ENCODE measurements at places on chromosomes 2 and 18.

GRCh38 chr2:53640466-53640865, 127.1 kb upstream of the CHAC2 start:
- no peak for DNase-seq

GRCh38 chr2:224127871-224128501, 88.9 kb upstream of the SERPINE2 start:
- no peak for DNase-seq

DNA sequence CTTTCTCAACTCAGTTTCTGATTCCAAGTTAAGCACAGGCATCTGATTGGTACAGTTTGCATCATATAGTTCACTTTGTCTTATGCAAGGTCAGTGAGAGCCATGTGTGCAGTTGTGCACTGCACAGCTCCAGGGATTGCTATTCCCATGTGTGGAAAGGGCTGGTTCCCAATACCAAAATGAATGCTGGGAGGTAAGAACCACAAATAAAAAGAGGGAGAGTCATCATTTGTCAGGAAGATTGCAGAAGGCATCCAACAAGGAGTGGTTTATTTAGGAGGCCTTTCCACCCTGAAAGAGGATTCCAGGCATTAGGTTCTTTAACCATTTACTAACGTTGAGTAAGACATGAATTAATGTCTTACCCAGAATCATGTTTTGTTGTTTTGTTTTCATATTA, 141.2 kb upstream of the ST6GAL2 start:
- DNase-seq: no peak

DNA sequence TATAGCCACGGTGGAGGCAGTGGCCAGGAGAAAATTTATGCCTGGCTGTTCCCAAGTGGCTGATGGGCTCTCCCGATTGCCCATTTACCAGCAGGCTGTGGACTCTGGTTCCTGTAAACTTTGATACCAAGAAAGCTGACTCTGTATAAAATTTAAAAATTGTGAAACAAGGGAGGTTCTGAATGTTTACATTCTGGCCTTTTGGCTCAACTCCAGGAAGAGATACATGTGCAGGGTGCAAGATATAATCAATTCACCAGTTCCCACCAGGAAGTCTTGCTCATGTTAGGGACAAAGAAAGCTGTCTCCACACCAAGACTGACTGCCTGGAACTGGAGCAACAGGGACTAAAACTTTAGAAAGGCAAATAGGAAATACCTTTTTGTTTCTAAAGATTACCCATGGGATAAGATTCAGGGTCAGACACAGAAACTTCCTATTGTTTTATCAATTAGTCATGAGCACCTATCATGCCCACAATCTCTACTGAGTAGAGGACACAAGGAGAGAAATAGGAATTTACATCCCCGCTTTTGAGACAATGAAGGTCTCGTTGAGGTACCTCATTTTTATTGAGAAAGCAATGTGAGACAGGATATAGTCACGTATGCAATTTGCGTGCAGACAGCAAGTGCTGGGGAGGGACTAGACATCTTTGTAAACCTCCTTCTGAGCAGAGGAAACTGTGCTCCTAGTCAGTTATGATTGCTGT, 123.5 kb downstream of the LIPG start:
- no peak for DNase-seq

DNA sequence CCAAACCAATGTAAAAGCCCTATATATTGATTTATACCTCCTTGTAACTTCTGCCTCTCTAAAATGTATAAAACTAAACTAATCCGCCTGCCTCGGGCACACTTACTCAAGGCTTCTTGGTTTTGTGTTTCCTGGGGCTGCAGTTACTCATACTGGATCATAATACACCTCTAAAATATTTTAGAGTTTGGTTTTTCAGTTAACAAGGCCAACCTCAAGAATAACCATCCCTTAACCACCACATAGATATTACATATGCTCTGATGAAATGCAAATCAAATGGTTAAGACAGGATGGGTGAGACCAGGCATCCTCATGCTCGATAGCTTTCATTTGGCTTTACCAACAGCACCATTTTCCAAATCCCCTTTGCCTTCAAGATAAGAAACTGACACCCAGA, 46.4 kb downstream of the UXS1 start:
- DNase-seq: no peak

GRCh38 chr2:5067816-5068215, 624.4 kb upstream of the SOX11 start:
- no peak for DNase-seq

DNA sequence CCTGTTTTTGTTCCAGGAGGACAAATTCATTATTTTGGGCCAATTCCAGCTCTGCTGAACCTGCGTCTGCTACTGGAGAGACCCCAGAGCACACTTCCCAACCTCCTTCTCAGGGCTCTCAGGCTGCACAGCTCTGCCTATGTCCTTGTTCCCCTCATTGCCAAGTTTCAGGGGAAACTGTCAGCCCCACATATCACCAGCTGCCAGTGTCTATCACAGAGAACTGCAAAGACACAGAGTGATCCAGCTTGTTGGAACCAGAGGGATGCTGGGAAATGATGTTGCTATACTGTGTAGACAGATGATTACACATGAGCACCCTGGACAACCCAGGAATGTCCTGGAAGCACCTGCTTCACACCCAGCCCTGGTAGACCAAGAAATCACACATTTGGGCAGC, 67.4 kb upstream of the TMEM247 start:
- no peak for DNase-seq

DNA sequence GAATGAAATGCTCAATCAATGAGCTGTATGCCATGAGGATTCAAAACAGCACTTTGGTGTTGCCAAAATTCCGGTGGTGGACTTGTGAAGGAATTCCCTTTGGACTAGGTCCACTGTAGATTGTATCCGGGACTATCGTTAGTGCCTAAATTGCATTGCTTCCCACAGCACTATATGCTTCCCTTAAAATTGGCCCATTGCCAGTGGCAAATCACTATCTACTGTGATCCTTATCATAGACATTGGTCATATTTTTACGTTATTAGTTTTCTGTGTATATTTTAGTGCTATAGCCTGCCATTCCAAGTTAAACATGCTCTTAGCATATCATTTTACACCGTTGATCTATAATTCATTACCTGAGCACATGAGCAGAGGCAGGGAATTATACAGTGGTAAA, 1.7 kb downstream of the PJVK start:
- no peak for DNase-seq

DNA sequence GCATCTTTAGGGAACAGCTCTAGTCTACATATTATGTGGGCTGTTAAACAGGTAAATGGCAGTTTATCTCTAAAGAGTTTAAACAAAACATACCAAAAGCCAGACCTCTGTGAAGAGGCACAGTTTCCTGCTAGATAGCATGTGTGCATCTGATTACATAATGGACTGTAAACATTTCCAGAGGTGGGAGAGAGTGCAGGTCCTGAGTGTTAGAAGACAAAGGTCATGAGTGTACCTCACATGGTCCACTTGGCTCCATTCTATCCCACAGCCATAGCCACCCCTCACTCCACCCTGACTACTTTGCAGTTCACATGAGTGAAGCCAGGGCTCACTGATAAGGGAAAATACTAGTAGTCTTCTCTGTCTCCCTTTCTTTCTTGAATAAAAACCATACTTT, 233.4 kb downstream of the MTX2 start:
- no peak for DNase-seq

DNA sequence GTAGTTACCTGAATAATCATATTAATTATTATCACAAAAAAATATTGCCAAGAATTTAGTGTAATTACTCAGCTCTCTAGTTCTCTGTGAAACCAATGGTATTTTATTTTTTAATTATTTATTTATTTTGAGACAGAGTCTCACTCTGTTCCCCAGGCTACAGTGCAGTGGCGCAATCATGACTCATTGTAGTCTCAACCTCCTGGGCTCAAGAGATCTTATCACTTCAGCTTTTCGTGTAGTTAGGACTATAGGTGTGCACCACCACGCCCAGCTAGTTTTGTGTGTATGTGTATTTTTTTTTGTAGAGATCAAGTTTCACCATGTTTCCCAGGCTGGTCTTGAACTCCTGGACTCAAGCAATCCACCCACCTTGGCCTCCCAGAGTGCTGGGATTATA, 440.4 kb upstream of the CDH20 start:
- DNase-seq: no peak

- DNase-seq: no peak
Observed at GRCh38 chr2:10264506-10265328, 38.0 kb upstream of the HPCAL1 start.

DNA sequence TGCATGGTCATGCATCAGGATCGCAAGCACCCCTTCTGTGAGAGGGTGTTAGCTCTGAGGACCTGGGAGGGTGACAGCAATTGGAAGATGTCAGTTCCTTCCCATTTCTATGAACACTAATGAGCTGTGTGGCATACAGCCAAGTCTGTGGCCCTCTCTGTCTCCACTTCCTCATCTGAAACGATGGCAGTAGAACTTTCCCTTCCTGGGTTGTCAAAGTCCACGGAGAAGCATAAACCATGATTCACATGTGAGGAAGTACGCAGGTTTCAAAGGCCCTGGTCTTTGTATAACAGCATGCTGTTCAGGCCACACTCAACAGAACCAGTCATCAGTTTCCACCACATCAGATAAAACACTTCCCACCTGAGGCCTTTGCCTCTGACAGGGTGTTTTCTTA, 167.4 kb upstream of the RAB6C start:
- DNase-seq: no peak

GRCh38 chr2:10053351-10053750, 10.0 kb downstream of the KLF11 start:
- no peak for DNase-seq

GRCh38 chr2:218423584-218423983, 4.7 kb downstream of the VIL1 start:
- DNase-seq: no peak

GRCh38 chr2:208183526-208183925, 6.3 kb downstream of the C2orf80 start:
- no peak for DNase-seq

DNA sequence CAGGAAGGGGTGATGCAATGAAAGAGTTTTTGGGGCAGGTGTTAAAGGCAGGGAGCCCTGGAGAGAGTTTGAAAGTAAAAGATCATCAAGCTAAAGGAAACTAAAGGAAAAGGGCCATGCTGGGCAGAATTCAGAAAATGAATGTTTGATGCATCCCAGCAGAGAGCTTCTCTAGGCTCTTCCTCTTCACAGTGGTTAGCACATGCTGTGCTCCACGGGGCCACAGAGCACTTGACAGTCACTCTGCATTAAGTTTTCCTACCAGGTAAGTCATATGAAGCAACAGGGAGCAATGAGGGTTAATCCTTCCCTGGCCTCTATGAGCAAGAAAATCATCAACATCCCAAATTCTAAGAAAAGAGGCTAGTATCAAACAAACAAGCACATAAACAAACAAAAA, 895.2 kb downstream of the TRIB2 start:
- DNase-seq: no peak

GRCh38 chr18:28120828-28121515, 56.0 kb downstream of the CDH2 start:
- DNase-seq: no peak

- DNase-seq: no peak
Observed at GRCh38 chr2:239268549-239268948, 132.3 kb downstream of the HDAC4 start.

GRCh38 chr2:8263901-8264300, 418.0 kb upstream of the ID2 start:
- no peak for DNase-seq

DNA sequence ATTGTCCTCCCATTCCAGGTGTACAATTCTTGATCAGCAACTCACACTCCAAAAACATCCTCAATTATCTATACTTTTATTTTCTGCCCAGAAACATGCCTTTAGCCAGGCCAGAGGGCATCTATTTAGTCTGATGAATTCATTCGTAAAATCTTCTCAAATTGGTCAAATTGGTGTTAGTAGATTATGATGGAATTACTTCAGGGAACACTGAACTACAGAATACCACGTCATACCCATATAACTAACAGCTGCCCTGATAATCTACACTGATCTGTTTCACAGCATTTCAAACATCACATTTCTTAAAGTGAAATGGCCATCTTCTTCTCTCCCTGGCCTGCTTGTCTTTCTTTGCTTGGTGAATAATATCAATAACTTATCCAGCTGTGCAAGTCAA, 841.4 kb downstream of the CPS1 start:
- no peak for DNase-seq
